ENCODE measurements at places on chromosomes 5 and 9. TPM values are rescaled to one million over a fixed set of nuclear protein-coding genes. Genes with fewer than 3 reads are reported as not detected.

PTBP3 gene
- total RNA-seq: 49.5 TPM

FBXL7 gene
- total RNA-seq: 2.5 TPM

STK32A gene
- total RNA-seq: 0.39 TPM

- no peak for DNase-seq
These were observed 643.7 kb downstream of the GABRG2 start for GRCh38 chr5:162711244-162711643.

DNA sequence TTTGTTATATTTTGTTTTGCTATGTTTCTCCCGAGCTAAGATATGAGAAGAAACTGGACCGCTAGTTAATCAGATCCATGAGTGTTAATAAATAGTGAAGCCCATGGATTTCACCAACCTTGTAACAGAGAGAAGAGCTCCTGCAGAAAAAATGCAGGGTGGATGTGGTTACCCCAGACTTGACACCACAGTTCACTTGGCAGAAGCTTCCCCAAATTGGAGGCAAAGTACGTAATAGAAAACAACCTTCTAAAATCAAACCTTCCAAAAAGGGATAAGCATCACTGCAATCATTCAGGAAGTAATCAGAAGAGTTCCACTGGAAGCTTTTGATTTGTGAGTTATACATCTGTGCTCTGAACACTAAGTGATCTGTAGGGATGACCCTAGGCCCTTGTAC is 267.5 kb downstream of the ACTL7B start:
- no peak for DNase-seq

DNA sequence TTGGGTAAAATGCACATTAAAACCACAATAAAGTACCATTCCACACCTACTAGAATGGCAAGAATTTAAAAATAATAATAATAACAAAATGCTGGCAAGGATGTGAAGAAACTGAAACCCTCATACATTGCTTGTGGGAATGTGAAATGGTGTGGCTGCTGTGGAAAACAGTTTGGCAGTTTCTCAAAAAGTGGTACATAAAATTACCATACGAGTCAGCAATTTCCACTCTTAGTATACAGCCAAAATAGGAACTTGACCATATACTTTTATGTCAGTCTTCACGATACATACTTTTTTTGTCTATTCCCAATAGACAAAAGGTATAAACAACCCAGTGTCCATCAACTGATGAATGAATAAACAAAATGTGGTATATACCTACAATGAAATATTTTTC is 15.6 kb downstream of the FKBP15 start:
- DNase-seq: no peak

DNA sequence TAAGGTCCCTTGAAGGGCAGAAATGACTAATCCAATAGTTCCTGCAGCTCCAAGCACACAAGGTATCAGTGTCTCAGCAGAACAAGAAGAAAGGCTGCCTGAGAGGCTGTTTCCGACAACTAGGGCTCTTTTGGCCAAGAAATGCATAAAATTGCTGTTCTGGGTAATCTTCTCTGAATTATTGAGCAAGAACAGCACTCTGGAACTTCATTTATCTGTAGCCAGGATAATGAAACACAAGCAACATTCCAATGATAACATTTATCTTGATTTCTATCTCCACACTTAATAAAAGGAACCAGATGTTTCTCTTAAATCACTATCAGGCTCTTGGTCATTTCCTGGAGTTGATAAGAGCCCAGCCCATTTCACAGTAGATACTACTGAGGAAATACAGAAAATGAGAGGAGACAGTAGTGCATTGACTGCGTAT is 17.0 kb upstream of the AUH start:
- DNase-seq: peak; percentile 34

DNA sequence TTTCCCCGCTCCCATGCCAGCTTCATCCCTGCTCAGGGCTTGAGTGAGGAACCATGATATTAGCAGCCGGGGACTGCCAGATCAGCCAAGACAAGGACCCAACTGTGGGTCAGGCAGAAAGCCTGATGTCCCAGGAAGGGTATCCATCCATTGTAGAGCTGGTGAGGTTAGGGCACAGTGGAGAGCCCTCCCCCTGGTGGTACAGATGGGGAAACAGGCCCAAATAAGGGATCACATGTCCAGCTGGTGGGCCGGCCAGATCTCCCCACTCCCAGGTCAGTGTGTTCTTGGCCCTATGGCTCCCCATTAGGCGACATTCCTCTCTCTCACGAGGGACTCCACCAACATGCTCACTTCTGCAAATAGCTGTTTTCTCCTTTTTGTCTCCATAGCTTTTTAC is 9.0 kb downstream of the CDX1 start:
- peak; percentile 48 for DNase-seq

GRCh38 chr5:93601802-93602155 is 18.8 kb downstream of the NR2F1 start:
- DNase-seq: no peak

- DNase-seq: no peak
These were observed 168.0 kb upstream of the IRX2 start for GRCh38 chr5:2919310-2920018.

DNA sequence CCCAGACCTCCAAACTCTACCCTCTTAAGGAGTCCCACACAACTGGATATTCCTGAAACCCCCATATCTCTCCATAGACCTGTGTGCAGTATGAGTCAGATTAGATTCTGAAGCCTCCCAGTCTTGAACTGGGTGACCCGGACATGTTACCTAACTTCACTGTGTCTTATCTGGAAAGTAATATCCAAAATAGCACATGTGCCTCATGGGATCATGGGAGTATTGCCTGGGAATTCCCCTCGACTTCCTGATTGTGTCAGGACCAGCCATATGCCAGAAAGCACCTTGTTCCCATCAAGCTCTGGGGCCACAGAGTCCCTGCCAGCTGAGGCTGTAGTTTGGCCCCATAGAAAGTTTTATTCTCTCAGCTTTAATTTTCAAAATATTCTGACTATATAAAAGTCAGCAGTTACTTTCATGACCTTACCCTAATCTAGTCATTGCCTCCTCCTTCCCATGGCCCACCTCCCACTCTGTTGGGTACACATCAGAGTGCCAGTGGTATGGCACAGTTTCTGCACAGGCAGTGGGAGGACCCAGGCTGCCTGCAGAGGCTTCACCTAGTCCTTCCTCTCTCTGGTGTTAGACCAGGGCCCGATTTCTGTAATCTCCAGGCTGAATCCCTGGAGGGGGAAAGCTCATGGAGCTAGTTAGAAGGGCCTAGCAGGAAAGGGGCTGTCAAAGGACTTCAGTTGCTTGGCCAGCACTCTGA is 19.5 kb upstream of the B4GALT1 start:
- DNase-seq: no peak

DNA sequence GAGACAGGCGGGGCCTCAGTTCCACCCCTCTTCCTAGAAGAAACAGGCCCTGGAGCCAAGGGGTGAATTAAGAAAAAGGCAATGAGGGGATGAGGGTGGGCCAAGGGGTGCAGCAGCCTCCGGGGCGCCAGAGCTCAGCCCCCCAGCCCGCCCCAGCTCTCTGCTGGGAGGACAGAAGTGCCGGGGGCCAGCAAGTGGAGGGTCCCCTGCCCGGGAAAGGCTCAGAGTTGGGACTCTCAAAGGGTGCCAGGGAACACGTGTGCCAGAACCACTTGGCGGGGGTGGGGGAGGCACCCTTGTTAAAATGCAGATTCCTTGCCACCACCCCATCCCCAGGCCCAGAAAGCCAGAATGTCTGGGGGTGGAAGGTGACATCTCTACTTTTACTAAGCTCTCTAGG is 67.6 kb upstream of the BARHL1 start:
- no peak for DNase-seq

DNA sequence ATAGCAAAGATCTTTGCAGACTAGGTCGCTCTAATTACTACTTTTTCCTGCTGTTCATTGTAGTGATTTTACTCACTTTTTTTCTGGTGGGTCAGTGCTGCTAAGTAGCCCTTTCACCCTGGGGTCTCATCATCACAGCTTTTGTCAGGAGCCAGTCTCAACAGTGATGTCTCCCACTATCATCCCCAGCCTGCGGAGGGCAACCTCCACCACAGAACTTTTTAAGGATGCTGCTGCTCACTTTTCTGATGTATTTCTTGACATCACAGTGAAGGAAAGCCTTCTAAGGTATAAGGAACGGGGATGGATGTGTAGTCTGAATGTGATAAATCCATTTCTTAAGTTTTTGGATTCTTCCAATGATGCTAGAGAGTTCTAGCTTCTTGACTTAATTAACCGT is 242.5 kb upstream of the RIOK2 start:
- DNase-seq: no peak

DNA sequence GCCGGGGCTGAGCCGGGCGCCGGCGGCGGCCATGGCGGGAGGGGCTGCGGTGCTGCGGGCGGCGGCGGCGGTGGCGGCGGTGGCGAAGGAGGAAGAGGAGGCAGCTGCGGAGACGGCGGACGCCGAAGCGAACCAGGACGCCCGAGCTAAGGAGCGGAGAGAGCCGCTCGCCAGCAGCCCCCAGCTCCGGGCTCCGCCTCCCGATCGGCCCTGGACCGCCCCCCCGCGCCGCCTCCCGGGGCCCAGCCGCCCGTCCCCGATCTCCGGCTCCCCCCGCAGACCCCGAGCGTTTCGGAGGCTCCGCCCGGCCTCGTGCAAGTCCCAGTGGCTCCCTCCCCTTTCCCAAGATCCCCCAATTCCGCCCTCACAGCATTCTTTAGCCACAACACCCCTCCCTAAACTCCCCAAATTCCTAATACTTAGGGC is at the start of gene ASTN2:
Gene ASTN2 (minus strand): TSS at position 152 of the 426 bp plus-strand sequence. CDS start 119 bp downstream, at position 33.
- DNase-seq: no peak

DNA sequence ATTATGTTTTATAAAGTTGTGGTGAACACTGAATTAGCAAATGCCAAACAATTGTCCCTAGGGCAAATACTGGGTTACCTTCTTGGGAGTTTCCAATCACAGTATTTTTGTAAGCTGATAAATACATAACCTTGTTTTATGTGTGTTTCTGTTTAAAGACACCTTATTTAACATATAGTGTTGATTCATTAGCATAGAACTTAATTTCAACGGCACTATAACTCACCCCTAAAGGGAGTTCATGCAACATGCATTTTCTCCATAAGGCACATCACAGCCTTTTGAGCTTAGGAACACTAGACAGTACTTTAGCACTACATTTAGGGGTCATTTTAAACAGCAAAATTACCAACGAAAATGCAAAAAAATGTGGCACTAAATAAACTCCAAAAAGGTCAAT is 74.2 kb upstream of the TYRP1 start:
- no peak for DNase-seq

All from HT1080 (cell line).